ENCODE measurements at places on chromosomes 1 and 21.

DNA sequence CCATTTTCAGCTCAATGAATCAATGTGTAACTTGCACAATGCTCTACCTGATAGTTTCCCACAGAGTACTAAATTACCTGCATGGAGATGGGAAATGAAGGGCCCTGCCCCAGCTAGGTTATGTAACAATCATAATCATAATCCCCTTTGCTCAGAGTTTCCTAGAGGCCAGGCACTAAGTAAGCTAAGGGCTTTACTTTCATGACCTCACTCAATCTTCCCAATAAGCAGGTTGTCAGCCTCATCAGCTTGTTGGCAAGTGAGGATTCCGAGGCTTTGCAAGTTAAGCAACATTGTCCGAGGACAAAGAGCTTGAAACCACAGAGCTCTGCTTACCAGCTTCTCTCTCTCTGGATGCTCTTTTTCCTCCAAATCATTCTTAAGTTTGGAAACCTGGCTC lies 64.1 kb upstream of the NTPCR start:
- DNase-seq: no peak

DNA sequence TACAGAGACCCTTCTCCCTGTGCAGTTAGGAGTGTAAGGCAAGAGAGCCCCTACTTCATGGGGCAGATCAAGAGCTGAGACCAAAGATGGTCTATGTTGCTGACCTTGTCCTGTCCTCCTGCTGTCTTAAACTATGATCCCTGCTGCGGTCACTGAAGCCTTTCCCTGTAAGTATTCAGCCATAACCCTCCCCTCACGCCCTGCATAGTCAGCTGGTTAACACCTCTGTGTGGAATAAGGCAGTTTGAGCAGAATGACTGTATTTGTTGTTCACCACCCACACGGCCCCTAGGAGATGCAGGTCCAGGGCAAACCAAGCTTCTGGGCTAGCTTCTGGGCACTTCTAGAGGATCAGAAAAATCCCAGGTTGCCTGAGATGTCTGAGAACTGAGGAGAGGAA lies 356 bp downstream of the TSPAN1 start:
- DNase-seq: no peak

- no peak for DNase-seq
Observed at GRCh38 chr1:97138515-97139032, 417.0 kb downstream of the PTBP2 start.

GRCh38 chr21:27257226-27257625 lies 290.3 kb upstream of the ADAMTS5 start:
- DNase-seq: no peak

DNA sequence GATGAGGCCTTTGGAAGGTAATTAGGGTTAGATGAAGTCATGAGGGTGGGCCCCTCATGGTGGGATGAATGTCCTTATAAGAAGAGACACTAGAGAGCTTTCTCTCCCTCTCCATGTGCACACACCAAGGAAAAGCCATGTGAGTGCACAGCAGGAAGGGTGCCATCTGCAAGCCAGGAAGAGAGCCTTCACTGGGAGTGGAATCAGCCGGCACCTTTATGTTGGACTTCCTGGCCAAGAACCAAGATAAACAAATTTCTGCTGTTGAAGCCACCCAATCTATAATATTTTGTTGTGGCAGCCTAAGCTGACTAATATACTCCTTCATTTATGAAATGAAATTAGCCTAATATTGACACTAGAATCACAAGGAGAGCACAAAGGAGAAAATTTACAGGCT lies 38.2 kb upstream of the PKP1 start:
- no peak for DNase-seq

DNA sequence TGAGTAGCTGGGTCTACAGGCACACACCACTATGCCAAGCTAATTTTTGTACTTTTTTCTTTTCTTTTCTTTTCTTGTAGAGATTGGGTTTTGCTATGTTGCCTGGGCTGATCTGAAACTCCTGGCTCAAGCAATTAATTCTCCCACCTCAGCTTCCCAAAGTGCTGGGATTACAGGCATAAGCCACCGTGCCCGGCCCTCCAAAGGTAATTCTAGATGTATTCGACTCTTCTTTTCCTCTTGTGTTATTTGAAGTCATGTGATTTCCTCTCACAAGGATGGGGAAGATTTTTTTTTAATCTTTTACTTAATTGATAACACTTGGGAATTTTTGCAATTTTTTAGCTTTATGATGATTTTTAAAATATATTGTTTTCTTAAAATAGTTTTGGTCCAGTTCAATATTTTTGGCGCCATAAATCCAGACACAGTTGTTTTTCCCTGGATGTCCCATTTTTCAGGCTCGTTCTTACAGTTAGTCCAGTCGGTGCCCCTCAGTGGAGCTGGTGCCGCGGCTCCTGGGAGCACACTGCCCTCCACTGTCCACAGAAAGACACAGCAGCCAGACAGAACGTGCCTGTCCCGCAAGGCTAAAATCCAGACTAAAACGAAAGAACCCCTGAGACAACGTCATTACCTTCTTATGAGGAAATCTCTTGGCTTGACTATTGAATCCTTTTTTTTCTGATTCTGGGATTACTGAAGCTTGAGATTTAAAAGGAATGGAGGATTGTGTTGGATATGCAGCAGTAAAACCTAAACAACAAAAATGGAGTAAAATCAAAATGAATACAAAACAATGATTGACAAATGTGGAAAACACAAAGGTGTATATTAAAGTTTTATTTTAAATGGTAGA lies 22.4 kb downstream of the STPG1 start:
- peak; percentile 87 for DNase-seq

DNA sequence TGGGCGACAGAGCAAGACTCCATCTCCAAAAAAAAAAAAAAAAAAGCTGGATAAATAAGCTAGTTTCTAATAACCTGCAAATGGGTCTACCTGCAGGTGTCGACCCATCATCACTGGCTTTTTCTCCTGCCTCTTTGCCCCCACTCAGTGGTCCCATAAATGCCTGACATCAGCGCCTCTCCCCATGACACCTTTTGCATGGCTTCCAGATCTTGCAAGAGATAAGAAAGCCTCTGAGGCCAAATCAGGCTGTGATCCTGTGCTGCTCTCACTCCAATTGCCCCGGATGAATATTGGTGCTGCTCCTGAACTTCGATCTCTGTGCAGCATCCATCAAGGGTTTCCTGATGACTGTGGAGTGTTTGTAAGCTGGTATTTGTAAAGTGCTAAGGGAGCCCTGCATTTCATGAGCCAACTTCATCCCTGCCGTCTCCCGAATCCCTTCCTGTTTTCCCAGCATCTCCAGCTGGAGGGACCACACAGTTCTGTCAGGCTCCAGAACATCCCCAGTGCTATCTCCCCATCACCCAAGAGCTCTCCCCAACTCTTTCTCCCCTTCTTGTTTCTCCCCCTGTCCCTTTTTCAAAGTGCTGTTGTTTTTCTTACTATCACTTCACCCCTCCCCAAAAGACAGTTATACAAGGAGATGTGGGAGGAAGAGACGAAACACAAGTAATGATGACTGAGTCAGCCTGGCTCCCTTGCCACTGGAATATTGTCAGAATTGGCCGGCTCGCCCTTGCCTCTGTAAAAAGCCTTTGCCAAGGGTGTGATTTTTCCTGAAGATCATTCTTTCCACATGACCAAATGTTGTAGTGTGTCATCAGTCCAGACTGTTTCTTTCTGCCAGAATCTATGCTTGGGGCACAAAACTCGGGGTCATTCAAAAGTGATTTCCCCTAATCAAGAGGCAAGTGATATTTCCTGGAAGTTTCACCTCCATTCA lies 2.8 kb upstream of the EFHD2 start:
- no peak for DNase-seq

GRCh38 chr1:115654125-115654524 lies 12.4 kb downstream of the VANGL1 start:
- DNase-seq: peak; percentile 63

DNA sequence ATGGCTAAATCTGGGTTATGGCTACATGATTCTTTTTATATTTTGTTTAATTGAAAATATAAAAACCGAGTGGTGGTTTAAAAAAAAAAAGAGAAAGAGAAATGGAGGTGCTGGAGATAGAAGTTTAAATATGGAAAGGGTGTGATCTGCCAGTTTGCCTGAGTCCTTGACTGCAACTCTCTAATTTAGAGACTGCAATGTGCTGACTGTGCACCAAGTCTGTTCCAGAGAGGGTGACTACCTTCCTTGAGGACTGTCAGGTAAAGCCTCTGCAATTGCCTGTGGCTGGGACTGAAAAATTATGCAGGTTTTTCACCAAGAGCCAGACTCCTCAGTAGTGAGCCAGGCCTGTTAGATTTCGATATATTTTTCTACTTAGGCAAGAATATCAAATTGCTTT lies 1326.3 kb downstream of the BRINP3 start:
- DNase-seq: no peak

GRCh38 chr1:17200756-17201155 lies 4.2 kb upstream of the PADI1 start:
- no peak for DNase-seq

- DNase-seq: no peak
Observed at GRCh38 chr1:24400065-24400464, 13.5 kb downstream of the STPG1 start.

DNA sequence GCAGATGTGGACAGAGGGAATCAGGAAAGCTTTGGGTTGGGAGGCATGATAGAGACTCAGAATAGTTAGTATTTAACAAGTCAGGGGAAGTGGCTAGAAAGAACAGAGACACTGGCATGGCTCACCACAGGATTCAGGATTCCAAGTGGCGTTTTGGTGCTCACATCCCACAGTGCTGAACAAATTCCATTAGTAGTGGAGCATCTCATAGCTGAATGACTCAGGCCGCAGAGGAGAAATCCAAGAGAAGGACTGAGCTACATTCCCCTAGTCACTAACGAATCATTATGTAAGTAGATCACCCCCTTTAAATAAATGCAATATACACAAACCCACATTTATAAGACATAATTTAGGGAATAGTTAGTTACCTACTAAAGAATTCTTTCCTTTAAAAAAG lies 5.0 kb upstream of the KCNJ9 start:
- DNase-seq: no peak

GRCh38 chr21:32198384-32198783 lies 80.5 kb downstream of the MIS18A start:
- no peak for DNase-seq

DNA sequence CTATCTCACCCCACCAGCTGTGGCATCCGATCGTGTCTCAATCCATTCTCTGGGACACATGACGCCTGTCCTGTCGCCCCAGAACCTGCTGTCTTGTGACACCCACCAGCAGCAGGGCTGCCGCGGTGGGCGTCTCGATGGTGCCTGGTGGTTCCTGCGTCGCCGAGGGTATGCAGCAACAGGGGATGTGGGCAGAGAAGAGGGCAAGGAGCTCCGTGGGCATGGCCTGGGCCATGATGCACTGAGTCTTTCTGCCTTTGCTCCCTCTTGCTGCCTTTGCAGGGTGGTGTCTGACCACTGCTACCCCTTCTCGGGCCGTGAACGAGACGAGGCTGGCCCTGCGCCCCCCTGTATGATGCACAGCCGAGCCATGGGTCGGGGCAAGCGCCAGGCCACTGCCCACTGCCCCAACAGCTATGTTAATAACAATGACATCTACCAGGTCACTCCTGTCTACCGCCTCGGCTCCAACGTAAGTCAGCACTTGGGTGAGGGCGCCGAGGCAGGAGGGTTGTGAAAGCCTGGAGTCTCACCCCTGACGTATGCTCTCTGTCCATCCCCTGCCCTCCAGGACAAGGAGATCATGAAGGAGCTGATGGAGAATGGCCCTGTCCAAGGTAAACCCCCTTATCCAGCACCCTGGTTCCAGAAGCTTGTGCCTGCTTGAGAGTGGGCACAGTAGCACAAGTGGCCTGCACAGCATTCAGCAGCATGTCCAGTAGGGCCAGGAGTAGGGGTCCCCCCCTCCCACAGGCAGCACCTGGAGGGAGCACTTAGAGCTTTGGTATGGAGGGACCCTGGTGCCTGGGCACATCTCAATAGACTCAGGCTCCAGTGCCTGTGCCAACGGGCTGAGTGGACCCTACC lies 8.8 kb downstream of the TINAGL1 start:
- DNase-seq: no peak
